Activated naive CD8-positive, alpha-beta T cell treated with anti-CD3 and anti-CD28 coated beads, Interleukin-2, amount 50 U/mL, for 24 hours (primary cell): ENCODE measurements at places on chromosomes 1 and 21.

DNA sequence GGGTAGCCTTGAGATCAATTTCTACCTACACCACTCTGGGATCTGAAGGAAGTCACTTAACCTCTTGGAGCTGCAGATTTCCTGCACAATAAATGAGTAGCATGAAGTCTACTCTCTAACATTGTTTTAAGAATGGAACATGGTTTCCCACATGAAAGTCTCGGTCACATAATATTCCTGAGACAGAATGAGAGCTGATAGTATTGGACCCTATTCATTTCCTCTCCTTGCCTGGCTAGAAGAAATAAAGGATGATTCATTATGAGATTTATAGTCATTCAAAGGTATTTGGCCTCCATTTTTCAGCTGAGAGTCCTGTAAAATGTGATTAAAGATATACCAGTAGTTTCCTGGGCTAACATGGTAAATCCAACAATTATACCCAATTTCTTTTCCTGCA lies 56.7 kb downstream of the ARHGAP29 start:
- no peak for DNase-seq

- DNase-seq, result no peak
Measured at GRCh38 chr1:27710574-27710973, 15.2 kb upstream of the FAM76A start.

GRCh38 chr1:6116137-6116536 lies 64.0 kb downstream of the CHD5 start:
- DNase-seq, result no peak

- no peak for DNase-seq
Measured at GRCh38 chr1:154855186-154855851, 14.8 kb downstream of the KCNN3 start.

GRCh38 chr1:93616221-93616995 lies 65.2 kb downstream of the BCAR3 start:
- DNase-seq, result no peak

GRCh38 chr1:99657213-99658030 lies 11.5 kb downstream of the PALMD start:
- no peak for DNase-seq

GRCh38 chr1:67578397-67579020 lies 106.5 kb upstream of the GADD45A start:
- DNase-seq, result no peak

GRCh38 chr1:100100202-100100601 lies 32.5 kb downstream of the SASS6 start:
- DNase-seq, result no peak

- no peak for DNase-seq
Measured at GRCh38 chr1:155014709-155015508, 12.3 kb downstream of the ZBTB7B start.

GRCh38 chr21:32653326-32653901 lies 41.2 kb upstream of the CFAP298 start:
- DNase-seq, result peak; percentile 20

GRCh38 chr1:81592233-81592632 lies 208.5 kb upstream of the ADGRL2 start:
- no peak for DNase-seq

- no peak for DNase-seq
Measured at GRCh38 chr1:162009501-162010174, 14.0 kb downstream of the OLFML2B start.

DNA sequence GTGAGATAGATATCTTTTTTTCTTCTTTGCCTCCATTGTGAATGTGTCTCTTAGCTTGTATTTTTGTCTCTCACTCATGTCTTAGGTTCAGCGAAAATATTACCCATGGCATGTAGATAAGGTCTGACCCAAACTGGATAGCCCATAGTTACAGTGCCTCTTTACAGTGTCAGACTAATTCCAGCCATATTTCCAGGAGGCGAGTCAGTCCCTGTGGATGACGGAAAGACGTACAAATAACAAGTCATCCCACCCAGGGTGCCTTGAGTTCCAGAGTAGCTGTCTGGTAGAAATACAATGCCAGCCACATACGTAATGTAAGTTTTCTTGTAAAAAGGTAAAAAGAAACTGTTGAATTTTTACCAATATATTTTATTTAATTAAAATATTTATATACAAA lies 157.3 kb downstream of the ZNF281 start:
- no peak for DNase-seq

GRCh38 chr1:146032631-146033219 lies 11.2 kb upstream of the HJV start:
- DNase-seq, result no peak

DNA sequence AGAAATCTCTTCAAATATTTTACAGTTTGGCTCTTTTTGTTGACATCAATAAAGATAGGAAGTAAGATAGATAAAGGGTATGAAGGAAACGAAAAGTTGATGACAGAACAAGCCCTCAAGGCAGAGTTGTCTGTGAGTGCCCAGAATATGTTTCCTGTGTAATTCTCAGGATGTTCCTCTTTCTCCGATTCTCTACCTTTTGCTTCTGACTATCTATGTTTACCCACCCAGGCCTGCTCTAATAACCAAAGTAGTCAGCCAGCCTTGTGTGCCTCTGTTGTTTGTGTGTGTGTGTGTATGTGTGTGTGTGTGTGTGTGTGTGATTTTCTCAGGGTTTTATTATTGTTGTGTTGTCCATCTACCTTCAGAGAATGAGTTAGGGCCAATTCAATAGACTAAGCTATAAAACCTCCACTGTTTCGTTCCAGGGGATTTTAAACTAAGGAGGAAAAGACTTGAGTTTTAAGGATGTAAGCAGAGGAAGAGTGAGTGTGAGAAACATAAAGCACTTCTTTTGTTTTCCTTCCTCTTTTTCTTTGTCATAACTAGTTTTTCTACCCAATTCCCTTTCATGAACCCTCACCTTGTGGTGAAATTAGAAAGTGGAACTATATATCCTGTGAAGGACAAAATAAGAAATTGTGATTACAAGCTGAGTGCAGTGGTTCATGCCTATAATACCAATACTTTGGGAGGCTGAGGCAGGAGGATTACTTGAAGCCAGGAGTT lies 627.4 kb upstream of the NR5A2 start:
- no peak for DNase-seq

DNA sequence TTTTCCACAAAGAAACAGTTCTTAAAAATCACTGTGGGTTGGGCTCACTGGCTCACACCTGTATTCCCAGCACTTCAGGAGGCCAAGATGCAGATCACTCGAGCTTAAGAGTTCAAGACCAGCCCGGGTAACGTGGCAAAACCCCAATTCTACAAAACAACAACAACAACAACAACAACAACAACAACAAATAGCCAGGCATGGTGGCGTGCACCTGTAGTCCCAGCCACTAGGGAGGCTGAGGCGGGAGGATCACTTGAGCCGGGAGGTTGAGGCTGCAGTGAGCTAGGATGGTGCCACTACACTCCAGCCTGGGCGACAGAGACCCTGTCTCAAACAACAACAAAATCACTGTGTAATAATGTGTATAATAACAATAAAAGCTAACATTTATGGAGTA lies 40.8 kb downstream of the CDCP2 start:
- no peak for DNase-seq

DNA sequence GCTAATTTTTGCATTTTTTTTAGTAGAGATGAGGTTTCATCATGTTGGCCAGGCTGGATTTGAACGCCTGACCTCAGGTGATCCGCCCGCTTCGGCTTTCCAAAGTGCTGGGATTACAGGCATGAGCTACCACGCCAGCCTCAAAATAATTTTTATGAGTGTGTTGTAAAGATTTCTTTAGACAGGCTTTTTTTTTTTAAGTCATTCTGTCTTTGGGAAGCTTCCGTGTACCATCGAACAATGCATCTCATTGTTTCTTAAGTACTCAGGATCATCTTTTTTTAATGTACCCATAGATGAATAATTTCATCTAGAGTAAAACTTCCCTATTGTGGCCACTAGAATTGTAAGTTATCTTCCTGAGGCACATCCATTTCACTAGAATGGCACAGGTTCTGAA lies 19.6 kb upstream of the SDC3 start:
- no peak for DNase-seq

GRCh38 chr1:234091876-234092275 lies 187.4 kb downstream of the SLC35F3 start:
- no peak for DNase-seq

GRCh38 chr1:23450894-23451293 lies 26.3 kb upstream of the TCEA3 start:
- no peak for DNase-seq

- no peak for DNase-seq
Measured at GRCh38 chr1:49651136-49651535, 372.6 kb downstream of the AGBL4 start.

- DNase-seq, result no peak
Measured at GRCh38 chr1:47519491-47519890, 81.6 kb downstream of the FOXD2 start.

GRCh38 chr1:27658951-27659496 lies 13.0 kb downstream of the IFI6 start:
- peak; percentile 58 for DNase-seq

DNA sequence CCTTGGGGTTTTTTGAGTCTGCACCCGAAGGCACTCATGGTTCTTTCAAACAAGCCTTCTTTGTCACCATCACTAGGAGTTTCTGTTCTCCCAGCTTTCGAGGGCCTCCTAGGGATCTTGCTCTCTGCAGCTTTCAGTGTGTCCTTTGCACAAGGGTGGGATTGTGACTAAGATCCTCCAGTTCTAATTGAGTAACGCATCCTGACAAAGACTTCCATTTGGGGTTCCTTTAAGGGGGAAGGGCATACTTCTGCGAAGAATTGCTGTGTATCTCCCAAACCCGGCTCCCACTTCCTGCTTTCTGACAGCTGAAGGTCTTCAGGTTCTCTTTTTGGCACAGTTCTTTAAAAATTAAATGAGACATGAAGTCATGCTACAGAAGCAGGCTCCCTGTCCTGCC lies 139.4 kb downstream of the EDEM3 start:
- no peak for DNase-seq

DNA sequence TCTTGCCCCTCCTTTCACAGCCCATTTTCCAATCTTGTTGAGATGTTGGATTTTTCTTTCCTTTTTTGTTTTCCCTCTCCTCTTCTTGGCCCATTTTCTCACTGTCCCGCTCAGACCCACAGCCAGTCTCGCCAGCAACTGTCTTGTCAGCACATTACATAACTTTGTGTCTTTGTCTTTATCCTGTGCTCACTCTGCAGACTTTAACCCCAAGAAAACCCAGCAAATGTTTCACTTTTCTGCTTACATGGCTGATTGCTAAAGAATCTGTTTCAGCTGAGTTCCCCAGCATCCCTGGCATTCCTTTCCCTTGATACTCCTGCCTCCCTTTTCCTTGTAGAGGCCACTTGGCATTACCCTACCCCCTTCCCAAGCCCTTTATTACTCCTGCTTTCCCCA lies 74.6 kb downstream of the ZNF648 start:
- DNase-seq, result no peak

- no peak for DNase-seq
Measured at GRCh38 chr21:41683815-41684214, 83.0 kb downstream of the RIPK4 start.

DNA sequence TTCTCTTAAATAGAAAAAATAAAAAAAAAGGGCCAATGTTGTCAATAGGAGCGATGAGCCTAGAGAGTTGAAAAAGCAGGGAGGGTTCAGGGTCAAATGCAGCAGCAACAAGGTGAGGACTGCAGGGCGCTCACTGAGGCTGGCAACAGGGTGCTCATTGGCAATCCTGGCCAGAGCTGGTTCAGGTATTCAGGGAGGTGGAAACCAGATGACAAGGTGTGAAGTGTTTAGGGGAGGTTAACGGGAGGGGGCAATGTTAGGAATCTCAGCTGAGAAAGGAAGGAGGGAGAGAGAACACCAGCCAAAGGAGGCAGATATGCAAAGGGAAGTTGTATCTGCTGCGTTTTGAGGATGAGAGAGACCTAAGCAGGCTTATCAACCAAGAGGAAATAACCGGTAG lies 129.8 kb upstream of the DAB1 start:
- DNase-seq, result no peak

DNA sequence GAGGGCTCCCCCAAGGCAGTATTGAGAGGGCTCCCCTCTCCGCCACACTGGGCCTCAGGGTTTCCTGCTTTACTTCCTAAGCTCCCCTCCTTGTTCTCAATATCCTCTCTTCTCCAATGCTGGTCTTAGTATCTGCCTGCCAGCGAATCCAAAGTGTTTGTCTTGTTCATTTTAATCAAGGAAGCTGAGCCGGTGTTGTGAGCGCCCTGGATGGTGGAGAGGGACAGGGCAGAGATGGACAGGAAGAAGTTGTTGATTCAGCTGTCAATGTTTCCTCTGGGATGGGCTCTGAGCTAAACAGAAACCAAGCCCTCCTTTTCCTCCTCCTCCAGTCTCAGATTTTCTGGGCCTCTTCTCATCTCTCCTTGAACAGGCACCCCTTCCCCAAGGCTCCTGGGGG lies 5.4 kb downstream of the OLFML3 start:
- DNase-seq, result no peak

- DNase-seq, result no peak
Measured at GRCh38 chr1:99482750-99483149, 163.2 kb upstream of the PALMD start.

DNA sequence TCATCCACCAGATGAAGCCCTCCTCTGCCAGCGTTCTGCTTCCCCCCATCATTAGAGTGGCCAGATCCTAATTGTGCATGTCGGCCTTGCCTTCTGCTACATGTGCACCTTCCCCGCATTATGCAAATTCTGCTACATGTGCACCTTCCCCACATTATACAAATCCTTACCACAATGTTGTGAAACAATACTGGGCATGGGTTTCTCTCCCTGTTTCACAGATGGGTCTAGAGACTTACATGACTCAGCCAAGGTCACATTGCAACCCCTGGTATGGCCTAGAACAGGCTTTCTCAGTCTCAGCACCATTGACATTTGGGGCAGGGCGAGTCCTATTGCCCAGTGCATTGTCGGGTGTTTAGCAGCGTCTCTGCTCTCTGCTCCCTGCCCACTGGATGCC lies 1.0 kb upstream of the CELA2A start:
- DNase-seq, result no peak

- peak; percentile 27 for DNase-seq
Measured at GRCh38 chr1:238252033-238252802, 361.5 kb upstream of the ZP4 start.
